ENCODE measurements at places on chromosomes 7 and 10.

GRCh38 chr7:1901431-1902210 is 231.5 kb downstream of the ELFN1 start:
- DNase-seq, result no peak

DNA sequence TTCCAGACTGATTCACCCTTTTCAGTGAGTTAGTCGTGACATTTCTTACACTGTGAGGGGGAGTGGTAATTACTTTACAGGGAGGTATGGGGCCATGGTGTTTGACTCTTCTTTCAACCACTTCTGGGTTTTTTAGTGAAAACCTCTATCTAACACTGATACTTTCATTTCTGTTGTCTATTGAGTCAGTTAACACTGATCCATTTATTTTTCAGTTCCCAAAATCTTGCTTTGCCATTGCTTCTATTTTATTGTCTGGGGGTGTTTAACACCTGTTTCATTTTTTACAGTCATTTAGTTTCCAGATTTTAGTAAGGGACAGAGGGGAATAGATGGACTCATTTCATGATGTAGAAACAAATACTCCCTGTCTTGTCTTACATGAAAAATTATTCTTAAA is 61.5 kb downstream of the HELLS start:
- no peak for DNase-seq

- no peak for DNase-seq
Observed at GRCh38 chr7:155299535-155300202, 2.0 kb downstream of the INSIG1 start.

GRCh38 chr7:122984021-122984420 is 11.5 kb downstream of the TAS2R16 start:
- DNase-seq, result no peak

DNA sequence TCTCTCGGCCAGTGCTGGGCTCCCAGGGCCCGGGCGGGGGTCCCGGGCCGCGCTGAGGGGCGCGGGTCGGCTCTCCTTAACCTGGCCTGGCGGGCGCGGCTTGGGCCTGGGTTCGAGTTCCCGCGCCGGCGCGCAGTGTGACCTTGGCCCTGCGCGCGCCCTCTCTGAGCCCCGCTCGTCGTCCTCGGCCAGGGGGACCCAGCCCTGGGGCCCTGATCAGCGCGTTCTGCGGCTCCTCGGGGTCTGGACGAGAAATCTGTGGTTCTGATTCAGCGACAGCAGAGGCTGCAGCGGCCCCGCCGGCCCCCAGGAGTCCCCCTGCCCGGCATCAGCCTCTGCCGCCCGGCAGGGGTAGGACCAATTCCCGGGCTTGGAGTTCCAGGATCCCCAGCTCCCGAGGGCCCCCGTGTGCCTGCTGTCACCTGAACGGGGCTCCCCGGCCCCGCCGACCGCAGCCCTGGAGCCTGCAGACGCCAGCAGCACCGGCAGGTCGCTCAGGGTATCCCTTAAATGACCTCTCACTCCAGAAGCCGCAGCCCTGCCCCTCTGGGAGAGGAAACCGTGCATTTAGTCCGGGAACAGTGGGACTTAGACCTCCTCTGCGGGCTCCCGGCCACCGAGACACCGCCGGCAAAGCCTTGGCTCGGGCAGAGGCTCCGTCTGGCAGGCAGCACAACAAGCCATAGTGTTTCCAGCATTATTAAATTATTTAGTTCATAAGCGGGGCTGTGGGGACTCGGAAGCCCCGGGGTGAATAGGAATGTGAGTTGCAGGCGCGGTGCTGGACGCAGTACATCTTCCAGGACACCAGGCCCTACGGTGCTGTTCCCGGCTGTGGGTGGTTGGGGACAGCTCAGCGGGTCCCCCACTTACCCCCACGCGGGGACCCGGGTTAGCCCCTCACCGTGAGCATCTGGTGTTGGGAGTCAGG is 572 bp downstream of the CHST12 start:
- DNase-seq, result peak; percentile 61

GRCh38 chr7:27901028-27901760 is 161.2 kb downstream of the TAX1BP1 start:
- DNase-seq, result no peak
